ENCODE measurements at places on chromosomes 16 and 17. TPM values are rescaled to one million over a fixed set of nuclear protein-coding genes. Genes with fewer than 3 reads are reported as not detected.

The TNFRSF12A gene
- 27.3 TPM for total RNA-seq

The MARCHF10 gene
- total RNA-seq: not detected

The KRT36 gene
- not detected for total RNA-seq

The GCGR gene
- not detected for total RNA-seq

The GLP2R gene
- total RNA-seq: 2.1 TPM

The CDIPT gene
- 62.7 TPM for total RNA-seq

The NPIPB2 gene
- total RNA-seq: 9.3 TPM

The CES1 gene
- total RNA-seq: 9.1 TPM

DNA sequence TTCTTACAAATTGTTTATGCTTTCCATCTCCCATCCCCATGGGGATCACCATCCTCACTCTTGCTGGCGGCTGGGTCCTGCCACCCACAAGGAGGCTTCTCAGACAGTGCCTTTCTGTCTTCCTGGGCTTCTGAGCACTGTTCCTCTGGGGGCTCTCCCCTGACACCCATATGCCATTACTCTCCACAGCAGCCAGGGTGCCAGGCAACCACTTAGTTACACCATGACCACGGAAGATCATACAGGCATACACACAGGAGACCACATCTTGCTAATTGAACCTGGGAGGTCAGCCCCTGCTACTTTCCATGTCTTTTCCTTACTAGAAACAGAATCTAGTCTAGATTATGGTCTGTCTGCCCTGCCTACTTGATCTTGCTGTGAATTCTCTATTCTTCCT is 27.7 kb upstream of the HS3ST2 start:
- H3K4me1 ChIP-seq: no peaks in the 10 kb centered on the region
- H3K27me3 ChIP-seq: no peaks in the 10 kb centered on the region
- no peak overlapping the region for H3K27ac ChIP-seq
- DNase-seq: no peak

GRCh38 chr16:85595812-85596502 is 17.2 kb upstream of the GSE1 start:
- no peaks in the 10 kb centered on the region for H3K36me3 ChIP-seq
- DNase-seq: no peak
- no peak overlapping the region for H3K4me3 ChIP-seq
- H3K4me1 ChIP-seq: no peaks in the 10 kb centered on the region

GRCh38 chr17:58189436-58190146 is 2.9 kb upstream of the EPX start:
- no peak overlapping the region for H3K27ac ChIP-seq
- no peak overlapping the region for H3K4me3 ChIP-seq
- H3K36me3 ChIP-seq: no peaks in the 10 kb centered on the region

- H3K27me3 ChIP-seq: no peaks in the 10 kb centered on the region
- H3K36me3 ChIP-seq: no peaks in the 10 kb centered on the region
- no peak overlapping the region for H3K27ac ChIP-seq
- no peak for DNase-seq
These were observed 391.4 kb downstream of the WWOX start for GRCh38 chr16:78490847-78491246.

DNA sequence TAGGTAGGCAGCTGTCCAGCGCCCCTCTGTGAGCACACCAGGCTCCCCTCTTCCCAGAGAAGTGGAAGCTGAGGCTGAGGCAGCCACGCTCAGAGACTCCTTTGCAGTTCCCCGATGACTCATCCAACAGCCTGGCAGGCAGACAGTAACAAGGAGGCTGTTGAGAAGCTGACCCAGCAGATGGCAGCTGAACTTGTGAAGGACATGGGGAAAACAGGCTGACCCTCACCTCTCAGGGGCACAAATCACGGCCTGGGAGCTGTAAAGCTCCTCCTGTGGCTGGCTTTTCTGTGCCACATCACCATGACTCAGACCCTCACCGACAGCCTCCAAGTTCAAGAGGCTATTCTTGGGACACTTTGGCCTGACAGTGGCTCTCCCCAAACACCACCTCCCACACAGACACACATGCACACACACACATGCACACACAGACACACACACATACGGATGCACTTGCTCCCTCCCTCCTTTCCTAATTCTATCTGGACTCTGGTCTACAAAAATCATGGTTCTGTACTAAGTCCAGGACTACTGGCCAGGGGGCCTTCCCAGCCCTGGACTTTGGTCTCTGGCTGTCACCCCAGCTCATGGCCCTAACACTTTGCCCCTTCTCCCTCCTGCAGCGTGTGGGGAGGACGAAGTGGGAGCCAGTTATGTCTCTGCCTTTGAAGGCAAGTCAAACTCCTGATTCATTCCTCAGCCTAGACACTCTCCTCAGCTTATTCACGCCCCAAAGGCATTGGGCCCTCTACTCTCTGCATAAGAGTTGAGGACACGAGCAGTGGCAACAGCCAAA is 23.2 kb downstream of the MAP3K14 start:
- peak; percentile 79 for DNase-seq
- no peaks in the 10 kb centered on the region for H3K27me3 ChIP-seq
- H3K27ac ChIP-seq: peak overlapping the region; percentile 29
- peaks cover 46% of the 10 kb centered on the region for H3K4me1 ChIP-seq
- peaks cover 8% of the 10 kb centered on the region for H3K36me3 ChIP-seq

GRCh38 chr16:77816293-77816692 is 27.9 kb downstream of the VAT1L start:
- no peaks in the 10 kb centered on the region for H3K27me3 ChIP-seq
- H3K27ac ChIP-seq: no peak overlapping the region
- H3K4me3 ChIP-seq: no peak overlapping the region
- no peak for DNase-seq
- no peaks in the 10 kb centered on the region for H3K4me1 ChIP-seq

- H3K27ac ChIP-seq: no peak overlapping the region
- H3K27me3 ChIP-seq: peaks cover 4% of the 10 kb centered on the region
- H3K36me3 ChIP-seq: no peaks in the 10 kb centered on the region
- no peak for DNase-seq
- H3K4me3 ChIP-seq: no peak overlapping the region
These were observed 1.4 kb upstream of the KRT222 start for GRCh38 chr17:40666331-40666730.

GRCh38 chr17:1743088-1743439 is 393 bp downstream of the SERPINF2 start:
- H3K27ac ChIP-seq: no peak overlapping the region
- H3K27me3 ChIP-seq: no peaks in the 10 kb centered on the region

- H3K36me3 ChIP-seq: no peaks in the 10 kb centered on the region
- H3K4me3 ChIP-seq: no peak overlapping the region
- no peak overlapping the region for H3K27ac ChIP-seq
- H3K27me3 ChIP-seq: no peaks in the 10 kb centered on the region
- no peak for DNase-seq
These were observed 3.7 kb upstream of the RAP1GAP2 start for GRCh38 chr17:2792366-2793169.

- no peak for DNase-seq
- no peaks in the 10 kb centered on the region for H3K4me1 ChIP-seq
- H3K36me3 ChIP-seq: no peaks in the 10 kb centered on the region
- no peak overlapping the region for H3K27ac ChIP-seq
- no peak overlapping the region for H3K4me3 ChIP-seq
These were observed 90.4 kb downstream of the RBFOX3 start for GRCh38 chr17:79520167-79521165.

DNA sequence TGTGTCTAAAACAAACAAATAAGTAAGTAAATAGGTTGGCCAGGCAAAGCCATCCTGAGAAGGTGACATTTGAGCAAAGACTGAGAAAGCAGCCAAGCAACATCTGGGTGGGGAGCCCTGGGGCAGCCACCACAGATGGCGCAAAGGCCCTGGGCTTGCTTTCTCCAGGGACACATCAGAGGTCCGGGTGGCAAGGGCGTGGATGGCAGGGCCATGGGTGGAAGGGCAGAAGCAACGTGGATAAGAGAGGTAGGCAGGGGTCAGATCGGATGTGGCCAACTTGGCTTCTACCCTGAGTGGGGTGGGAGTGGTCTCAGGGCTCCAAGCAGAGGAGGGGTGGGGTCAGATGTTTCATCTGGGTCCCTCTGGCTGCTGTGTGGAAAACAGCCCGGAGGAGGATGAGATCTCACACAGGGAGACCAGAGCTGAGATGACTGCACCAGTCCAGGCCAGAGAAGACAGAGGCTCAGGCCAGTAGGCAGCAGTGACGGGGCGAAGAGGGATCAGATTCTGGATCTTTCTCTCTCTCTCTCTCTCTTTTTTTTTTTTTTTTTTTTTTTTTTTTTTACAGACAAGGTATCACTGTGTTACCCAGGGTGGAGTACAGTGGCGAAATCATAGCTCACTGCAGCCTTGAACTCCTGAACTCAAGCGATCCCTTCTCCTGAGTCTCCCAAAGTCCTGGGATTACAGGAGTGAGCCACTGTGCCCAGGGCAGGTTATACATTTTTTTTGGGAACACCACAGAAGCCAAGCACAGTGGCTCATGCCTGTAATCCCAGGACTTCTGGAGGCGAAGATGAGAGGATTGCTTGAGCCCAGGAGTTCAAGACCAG is 6.1 kb upstream of the SPN start:
- no peak overlapping the region for H3K27ac ChIP-seq
- H3K4me1 ChIP-seq: no peaks in the 10 kb centered on the region
- no peaks in the 10 kb centered on the region for H3K27me3 ChIP-seq
- H3K36me3 ChIP-seq: no peaks in the 10 kb centered on the region
- no peak overlapping the region for H3K4me3 ChIP-seq
- no peak for DNase-seq

DNA sequence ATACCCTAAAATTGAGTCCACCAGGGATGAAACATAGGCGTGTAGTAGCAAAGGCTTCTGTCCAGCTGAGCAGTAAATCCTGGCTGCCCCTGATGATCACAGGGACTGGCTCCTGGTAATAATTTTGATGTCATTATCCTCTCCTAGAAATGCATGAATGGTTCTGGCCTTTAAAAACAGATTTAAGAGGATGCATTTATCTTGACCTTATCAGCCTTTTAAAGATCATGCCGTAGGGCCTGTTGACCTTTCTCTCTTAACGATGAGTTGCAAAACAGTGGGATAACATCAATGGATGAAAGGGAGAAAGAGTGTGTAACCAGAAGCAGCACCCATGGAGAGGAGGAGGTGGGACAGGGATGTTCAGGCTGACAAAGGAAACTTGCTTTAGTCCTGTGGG is 128.5 kb downstream of the CA10 start:
- no peak overlapping the region for H3K27ac ChIP-seq
- H3K36me3 ChIP-seq: no peaks in the 10 kb centered on the region
- DNase-seq: no peak
- no peaks in the 10 kb centered on the region for H3K27me3 ChIP-seq

- peak overlapping the region; percentile 71 for H3K4me3 ChIP-seq
- no peaks in the 10 kb centered on the region for H3K4me1 ChIP-seq
- no peaks in the 10 kb centered on the region for H3K36me3 ChIP-seq
- H3K27me3 ChIP-seq: no peaks in the 10 kb centered on the region
- DNase-seq: peak; percentile 25
These were observed 913 bp downstream of the CDIP1 start for GRCh38 chr16:4537376-4538343.

GRCh38 chr17:1244606-1245012 is 25.6 kb upstream of the BHLHA9 start:
- H3K27ac ChIP-seq: no peak overlapping the region
- H3K36me3 ChIP-seq: no peaks in the 10 kb centered on the region
- DNase-seq: no peak
- H3K4me3 ChIP-seq: no peak overlapping the region
- H3K4me1 ChIP-seq: no peaks in the 10 kb centered on the region
- no peaks in the 10 kb centered on the region for H3K27me3 ChIP-seq

GRCh38 chr17:3803308-3803640 is 2.3 kb upstream of the ITGAE start:
- H3K4me3 ChIP-seq: no peak overlapping the region
- no peaks in the 10 kb centered on the region for H3K36me3 ChIP-seq
- H3K27ac ChIP-seq: peak overlapping the region; percentile 53
- H3K4me1 ChIP-seq: no peaks in the 10 kb centered on the region
- DNase-seq: no peak

GRCh38 chr17:1229349-1229899 is 40.8 kb upstream of the BHLHA9 start:
- H3K27me3 ChIP-seq: no peaks in the 10 kb centered on the region
- H3K27ac ChIP-seq: peak overlapping the region; percentile 85
- no peaks in the 10 kb centered on the region for H3K36me3 ChIP-seq
- peak overlapping the region; percentile 71 for H3K4me3 ChIP-seq

GRCh38 chr17:76585649-76586593 is at the start of gene ST6GALNAC2:
Gene ST6GALNAC2 (minus strand): TSS chr17:76585860. CDS start chr17:76585808, 52 bp downstream.
- peaks cover 25% of the 10 kb centered on the region for H3K27me3 ChIP-seq
- DNase-seq: peak; percentile 75
- peak within 1 kb of the TSS; percentile 40 for H3K27ac ChIP-seq
- peak within 1 kb of the TSS; percentile 69 for H3K4me3 ChIP-seq
- H3K36me3 ChIP-seq: no peaks in the 10 kb centered on the region

GRCh38 chr16:56282451-56282850 is 91.2 kb downstream of the GNAO1 start:
- H3K27me3 ChIP-seq: no peaks in the 10 kb centered on the region
- no peak overlapping the region for H3K27ac ChIP-seq
- no peaks in the 10 kb centered on the region for H3K36me3 ChIP-seq
- no peak overlapping the region for H3K4me3 ChIP-seq
- no peaks in the 10 kb centered on the region for H3K4me1 ChIP-seq

DNA sequence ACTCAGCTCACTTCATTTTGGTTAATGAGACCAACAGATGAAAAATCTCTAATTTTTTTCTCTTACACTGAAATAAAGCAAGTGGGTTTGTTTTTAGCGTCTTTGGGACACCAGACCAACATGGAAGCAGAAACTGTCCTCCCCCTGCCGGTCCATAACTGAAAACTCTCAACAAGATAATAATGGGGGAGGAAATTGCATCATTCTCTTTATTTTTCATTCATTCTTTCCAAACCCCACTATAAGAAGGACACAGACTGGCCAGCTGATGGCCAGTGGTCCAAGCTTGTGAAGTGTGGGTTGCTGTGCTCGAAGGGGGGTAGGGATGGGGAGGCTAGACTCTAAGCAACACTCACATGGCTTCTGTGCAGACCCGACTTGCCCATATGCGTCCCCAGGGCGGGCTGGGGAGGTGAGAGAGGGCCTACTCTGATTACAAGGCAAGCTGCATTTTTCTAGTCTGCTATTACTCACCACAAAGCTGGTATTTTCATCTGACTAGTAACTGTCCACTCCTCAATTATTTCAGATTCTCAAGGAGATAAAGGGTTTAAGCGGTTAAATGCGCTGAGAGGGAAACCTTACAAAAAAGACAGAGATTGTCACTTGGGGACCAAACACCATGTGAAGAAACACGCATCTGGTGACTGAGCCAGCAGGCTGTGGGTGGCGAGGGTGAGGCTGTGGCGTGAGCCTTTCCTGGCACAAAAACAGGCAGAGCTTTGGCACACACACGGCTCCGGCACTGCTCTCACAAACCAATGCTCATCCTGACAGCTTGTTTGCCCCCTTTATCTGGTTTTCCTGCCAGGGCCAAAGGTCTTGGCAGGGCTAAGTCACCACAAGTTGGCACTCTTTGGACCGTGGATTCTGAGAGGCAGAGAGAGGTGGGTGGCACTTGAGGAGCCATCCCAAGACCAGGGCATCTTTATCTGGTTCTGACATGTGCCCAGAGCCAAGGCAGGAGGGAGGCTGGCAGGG is 38.2 kb downstream of the MARF1 start:
- no peaks in the 10 kb centered on the region for H3K27me3 ChIP-seq
- H3K27ac ChIP-seq: no peak overlapping the region

GRCh38 chr16:1911467-1912214 is 6.6 kb downstream of the HS3ST6 start:
- no peaks in the 10 kb centered on the region for H3K27me3 ChIP-seq
- peaks cover 12% of the 10 kb centered on the region for H3K4me1 ChIP-seq
- no peaks in the 10 kb centered on the region for H3K36me3 ChIP-seq
- no peak overlapping the region for H3K27ac ChIP-seq

- no peaks in the 10 kb centered on the region for H3K36me3 ChIP-seq
- H3K27ac ChIP-seq: no peak overlapping the region
- no peaks in the 10 kb centered on the region for H3K27me3 ChIP-seq
- DNase-seq: peak; percentile 33
- no peak overlapping the region for H3K4me3 ChIP-seq
These were observed 5.4 kb downstream of the AMFR start for GRCh38 chr16:56419740-56420548.

- no peaks in the 10 kb centered on the region for H3K36me3 ChIP-seq
- no peak overlapping the region for H3K4me3 ChIP-seq
- peaks cover 5% of the 10 kb centered on the region for H3K4me1 ChIP-seq
- no peak overlapping the region for H3K27ac ChIP-seq
These were observed 89.3 kb downstream of the RPGRIP1L start for GRCh38 chr16:53614346-53614745.

All from colonic mucosa (tissue), 4 donors.